ENCODE measurements at places on chromosomes 6 and 20.
A peak's percentile ranks its signal among the peaks of the same experiment; 100 is the strongest.

- no peak for DNase-seq
Observed at GRCh38 chr6:148493424-148493823, 150.8 kb downstream of the SASH1 start.

DNA sequence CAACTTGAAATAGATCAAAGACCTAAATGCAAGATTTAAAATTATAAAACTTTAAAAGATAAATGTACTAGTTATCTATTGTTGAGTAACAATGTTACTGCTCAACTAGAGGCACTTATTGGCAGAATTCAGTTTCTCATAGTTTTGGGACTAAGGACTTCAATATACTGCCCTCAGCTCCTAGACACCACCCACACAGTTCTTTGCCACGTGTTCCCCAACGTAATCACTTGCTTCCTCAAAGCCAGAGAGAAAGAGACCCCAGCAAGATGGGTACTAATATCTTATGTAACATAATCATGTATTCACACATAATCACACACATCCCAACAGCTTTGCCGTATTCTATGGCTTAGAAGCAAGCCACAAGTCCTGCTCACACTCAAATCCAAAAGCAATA is 50.3 kb upstream of the SLC22A16 start:
- no peak for DNase-seq

DNA sequence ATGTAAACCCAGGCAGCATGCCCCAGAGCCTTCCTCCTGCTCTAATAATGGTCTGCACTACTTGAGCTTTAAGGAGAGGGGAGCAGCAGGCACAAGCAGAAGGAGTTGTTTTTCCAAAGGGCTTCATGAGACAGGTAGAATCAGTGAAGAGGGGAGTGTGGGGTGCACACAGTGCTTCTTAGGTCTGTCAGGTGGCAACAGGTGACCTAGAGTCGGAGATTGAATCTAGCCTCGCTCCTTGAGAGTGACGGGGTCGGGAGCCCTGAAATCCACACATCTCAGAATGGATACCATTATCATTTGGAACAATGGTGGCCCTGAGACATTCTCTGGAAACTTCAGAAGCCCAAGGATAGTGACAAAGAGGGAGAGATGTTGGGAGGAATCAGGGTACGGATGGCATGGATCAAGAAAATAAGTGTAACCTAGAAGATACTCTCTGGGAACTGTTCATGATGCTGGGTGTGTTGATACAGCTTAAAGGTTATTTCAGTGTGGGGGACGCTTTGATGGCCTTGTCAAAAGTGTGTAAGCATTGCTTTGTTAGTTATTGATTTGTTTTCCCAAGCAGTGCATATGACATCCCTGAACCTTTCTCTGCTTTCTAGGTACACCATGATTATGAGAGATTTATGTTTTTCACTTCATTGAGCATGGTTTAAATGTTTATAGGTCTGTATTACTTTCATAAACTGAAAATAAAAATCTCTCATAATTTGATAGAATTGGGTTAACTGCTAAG is 77.8 kb upstream of the L3MBTL3 start:
- DNase-seq, result no peak

GRCh38 chr6:138278326-138278725 is 60.0 kb upstream of the PBOV1 start:
- DNase-seq, result no peak

DNA sequence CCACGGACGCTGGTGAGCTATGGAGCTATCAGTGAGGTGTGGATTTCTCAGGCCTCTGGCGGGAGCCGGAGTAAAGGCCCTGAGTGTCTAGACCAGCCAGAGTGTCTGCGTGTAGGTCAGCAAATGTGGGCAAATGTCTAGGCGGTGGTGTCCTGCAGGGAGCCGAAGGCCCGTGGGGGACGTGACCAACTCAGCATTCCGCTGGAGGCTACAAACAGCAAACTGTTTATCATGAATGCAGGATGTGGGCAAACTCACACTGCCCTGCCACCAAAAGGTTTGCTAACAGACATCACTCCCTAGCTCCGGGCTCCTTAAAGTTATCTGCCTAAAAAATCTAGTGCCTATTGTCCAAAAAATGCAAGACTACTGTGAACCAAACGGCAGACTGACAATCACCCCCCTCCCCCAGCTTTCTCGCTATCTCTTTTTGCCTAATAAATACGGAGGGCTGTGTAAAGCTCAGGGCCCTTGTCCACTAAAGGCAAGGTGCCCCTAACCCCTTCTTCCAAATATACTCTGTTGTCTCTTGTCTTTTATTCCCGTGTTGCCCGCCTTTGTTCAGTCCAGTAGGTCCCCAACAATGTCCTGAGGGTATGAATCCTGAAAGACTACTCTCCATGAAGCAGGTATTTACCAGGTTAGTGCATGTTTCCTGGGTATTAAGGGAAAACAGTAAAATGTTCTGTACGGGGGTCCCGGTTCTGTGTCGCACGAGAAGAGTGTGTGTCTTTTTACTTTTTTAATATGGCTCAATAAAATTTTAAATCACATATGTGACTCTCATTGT is 29.0 kb upstream of the AFDN start:
- peak; percentile 93 for DNase-seq

Measured in islet precursor cell (in vitro differentiated cells).